ENCODE measurements at places on chromosomes 4 and X.

- H3K4me1 ChIP-seq, result no peaks in the 10 kb centered on the region
- no peak overlapping the region for H3K27ac ChIP-seq
- no peaks in the 10 kb centered on the region for H3K27me3 ChIP-seq
- H3K36me3 ChIP-seq, result peaks cover 26% of the 10 kb centered on the region
- no peak for DNase-seq
These were observed 54.8 kb downstream of the ZFX start for GRCh38 chrX:24204331-24204730.

DNA sequence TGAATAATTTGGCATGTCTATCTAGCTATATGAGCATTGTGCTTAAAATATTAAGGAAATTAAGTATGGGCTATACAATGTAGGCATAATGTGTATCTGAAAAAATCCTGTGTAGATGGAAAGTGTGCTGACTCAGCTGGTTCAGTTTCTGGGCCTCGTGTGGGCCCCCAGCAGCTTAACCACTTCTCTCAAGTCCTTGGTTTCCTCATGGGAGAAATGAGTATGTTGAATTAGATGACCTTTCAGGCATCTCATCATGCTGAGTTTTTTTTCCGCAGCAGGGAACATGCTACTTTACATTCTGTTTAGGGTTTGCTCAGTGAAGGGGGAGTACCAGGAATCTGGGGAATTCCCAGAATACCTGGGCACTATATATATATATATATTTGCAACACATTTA is 30.5 kb downstream of the RHOH start:
- no peak overlapping the region for H3K27ac ChIP-seq
- no peaks in the 10 kb centered on the region for H3K4me1 ChIP-seq
- H3K27me3 ChIP-seq, result no peaks in the 10 kb centered on the region
- no peak for DNase-seq
- no peak overlapping the region for H3K4me3 ChIP-seq

GRCh38 chr4:113397114-113397701 is 347.8 kb downstream of the ANK2 start:
- no peak for DNase-seq
- peaks cover 12% of the 10 kb centered on the region for H3K4me1 ChIP-seq
- no peak overlapping the region for H3K4me3 ChIP-seq
- H3K27me3 ChIP-seq, result no peaks in the 10 kb centered on the region

- no peak for DNase-seq
- H3K4me1 ChIP-seq, result no peaks in the 10 kb centered on the region
- no peak overlapping the region for H3K27ac ChIP-seq
- no peak overlapping the region for H3K4me3 ChIP-seq
- no peaks in the 10 kb centered on the region for H3K27me3 ChIP-seq
These were observed 148.6 kb downstream of the GC start for GRCh38 chr4:71635139-71635748.

GRCh38 chrX:111410590-111411078 is 1.4 kb downstream of the DCX start:
- no peaks in the 10 kb centered on the region for H3K27me3 ChIP-seq
- H3K4me1 ChIP-seq, result no peaks in the 10 kb centered on the region
- H3K4me3 ChIP-seq, result no peak overlapping the region
- H3K36me3 ChIP-seq, result no peaks in the 10 kb centered on the region

DNA sequence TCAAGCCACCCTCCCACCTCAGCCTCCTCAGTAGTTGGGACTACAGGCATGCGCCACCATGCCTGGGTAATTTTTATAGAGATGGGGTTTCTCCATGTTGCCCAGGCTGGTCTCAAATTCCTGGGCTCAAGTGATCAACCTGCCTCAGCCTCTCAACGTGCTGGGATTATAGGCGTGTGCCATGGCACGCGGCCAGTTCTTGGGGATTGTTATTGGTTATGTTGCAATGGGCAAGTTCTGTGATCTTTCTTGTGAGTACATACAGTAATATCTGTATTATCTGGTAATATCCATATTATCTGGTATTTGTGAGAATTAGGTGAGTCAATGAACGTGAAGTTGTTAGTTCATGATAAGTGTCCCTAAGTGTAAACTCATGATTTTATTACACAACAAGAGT is 90.3 kb upstream of the TBL1X start:
- H3K36me3 ChIP-seq, result no peaks in the 10 kb centered on the region
- no peak overlapping the region for H3K27ac ChIP-seq
- no peak overlapping the region for H3K4me3 ChIP-seq
- no peaks in the 10 kb centered on the region for H3K27me3 ChIP-seq
- H3K4me1 ChIP-seq, result peaks cover 4% of the 10 kb centered on the region
